ENCODE measurements at places on chromosomes 7 and 10.
A peak's percentile ranks its signal among the peaks of the same experiment; 100 is the strongest.

DNA sequence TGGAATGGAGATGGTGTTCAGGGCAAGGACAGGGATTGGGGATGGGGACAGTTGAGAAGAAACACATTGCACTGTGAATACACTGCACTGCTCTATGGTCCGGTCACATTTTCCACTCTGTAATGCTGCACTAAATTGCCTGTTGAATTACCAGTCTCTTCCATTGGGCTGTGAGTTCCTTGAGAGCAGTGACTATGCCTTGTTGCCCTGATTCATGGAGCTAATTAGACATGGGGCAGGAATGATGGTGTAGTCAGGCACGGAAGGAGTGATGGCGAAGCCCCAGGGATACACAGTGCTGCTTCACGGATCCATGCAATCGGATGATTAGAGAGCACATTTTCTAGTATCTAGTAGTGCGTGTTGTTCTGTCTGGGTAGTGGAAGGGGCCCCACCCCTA lies 25.4 kb upstream of the GPAM start:
- DNase-seq, result no peak

- DNase-seq, result peak; percentile 7
Observed at GRCh38 chr7:64098-64915, 128.1 kb upstream of the FAM20C start.

GRCh38 chr7:4003503-4003902 lies 678.6 kb upstream of the FOXK1 start:
- DNase-seq, result no peak

GRCh38 chr10:4511509-4511908 lies 314.5 kb upstream of the AKR1E2 start:
- no peak for DNase-seq

GRCh38 chr7:6106140-6106904 lies 75.1 kb downstream of the ANKRD61 start:
- peak; percentile 14 for DNase-seq

GRCh38 chr7:51046482-51046881 lies 263.8 kb upstream of the GRB10 start:
- DNase-seq, result no peak

GRCh38 chr10:61285749-61286148 lies 167.4 kb downstream of the TMEM26 start:
- DNase-seq, result no peak

DNA sequence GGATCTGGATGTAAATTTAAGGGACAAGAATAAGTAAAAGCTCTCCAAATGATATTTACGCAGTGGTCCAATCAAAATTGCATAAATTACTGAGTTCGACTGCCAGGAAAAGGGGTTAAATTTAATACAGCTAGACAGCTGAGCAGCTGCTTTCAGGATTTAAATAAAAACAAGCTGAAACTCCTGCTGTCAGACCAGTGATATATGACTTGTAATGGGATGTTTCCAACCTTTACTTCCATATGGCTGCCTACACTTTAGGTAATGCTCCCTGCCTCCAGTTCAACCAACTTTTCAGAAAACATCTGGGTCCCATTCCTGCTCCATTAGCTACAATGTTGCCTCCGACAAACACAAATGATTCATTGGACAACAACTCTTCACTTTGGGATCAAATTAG lies 326.3 kb upstream of the DGKB start:
- no peak for DNase-seq

GRCh38 chr10:75724047-75724446 lies 292.6 kb downstream of the LRMDA start:
- DNase-seq, result no peak

DNA sequence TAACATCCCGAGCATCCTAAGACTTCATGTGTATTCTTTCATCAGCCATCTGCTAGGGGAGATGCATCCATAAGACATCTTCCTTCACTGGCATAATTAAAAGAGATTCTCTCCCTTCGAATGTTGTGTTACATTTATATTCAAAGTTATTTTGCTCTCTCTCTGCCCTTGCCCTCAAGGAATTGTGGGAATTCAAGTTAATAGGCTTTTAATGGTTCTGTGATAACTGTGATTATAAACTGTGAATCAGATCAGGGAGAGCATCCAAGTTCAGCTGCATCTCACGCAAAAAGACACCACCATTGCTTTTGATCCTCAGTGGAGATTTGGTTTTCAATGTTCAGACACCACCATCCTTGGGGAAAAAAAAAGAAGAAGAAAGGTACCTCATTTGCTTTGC lies 9.2 kb upstream of the TEX36 start:
- DNase-seq, result no peak

Measured in T-helper 2 cell (primary cell).